DMS53 (cell line): ENCODE measurements at places on chromosomes 12 and 14.
A peak's percentile ranks its signal among the peaks of the same experiment; 100 is the strongest.

DNA sequence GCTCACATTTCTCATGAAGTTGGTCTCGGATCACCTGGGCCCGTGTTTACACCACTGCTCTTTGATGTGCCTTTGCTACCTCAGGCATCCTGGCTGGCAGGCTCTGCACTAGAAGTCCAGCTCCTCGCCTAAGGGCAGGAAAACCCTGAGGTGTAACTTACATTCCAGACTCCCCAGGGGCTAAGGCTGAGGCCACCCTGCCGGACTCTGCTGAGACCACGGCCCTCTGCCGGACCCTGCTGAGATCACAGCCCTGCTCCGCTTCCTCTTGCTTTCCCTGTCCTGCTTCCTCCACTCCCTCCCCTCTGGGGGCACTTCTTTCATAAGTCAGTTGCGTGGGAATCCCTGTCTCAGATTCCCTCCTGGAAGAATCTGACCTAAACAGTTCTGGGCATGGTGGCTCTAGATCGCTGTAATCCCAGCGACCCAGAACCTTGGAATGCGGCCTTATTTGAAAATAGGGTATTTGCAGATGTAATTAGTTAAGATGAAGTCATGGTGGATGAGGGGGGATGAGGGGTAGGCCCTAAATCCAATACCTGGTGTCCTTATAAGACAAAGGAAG is 17.2 kb downstream of the RILPL1 start:
- no peak for DNase-seq

DNA sequence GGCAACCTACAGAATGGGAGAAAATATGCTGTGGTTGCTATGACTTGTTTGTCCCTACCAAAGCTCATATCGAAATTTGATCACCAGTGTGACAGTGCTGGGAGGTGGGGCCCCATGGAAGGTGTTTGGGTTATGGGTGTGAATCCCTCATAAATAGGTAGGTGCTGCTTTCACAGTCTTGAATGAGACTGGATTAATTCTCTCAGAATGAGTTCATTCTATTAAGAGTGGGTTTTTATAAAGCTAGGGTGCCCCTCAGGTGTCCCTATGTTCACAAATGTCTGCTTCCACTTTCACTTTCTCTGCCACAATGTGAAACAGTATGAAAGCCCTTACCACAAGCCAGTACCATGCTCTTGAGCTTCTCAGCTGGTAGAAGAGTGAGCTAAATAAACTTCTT is 133.5 kb downstream of the CPNE8 start:
- DNase-seq, result peak; percentile 17

- no peak for DNase-seq
These were observed 15.9 kb downstream of the GLIPR1L1 start for GRCh38 chr12:75350413-75350812.

- no peak for DNase-seq
These were observed 194.1 kb downstream of the ANO6 start for GRCh38 chr12:45409966-45410365.

DNA sequence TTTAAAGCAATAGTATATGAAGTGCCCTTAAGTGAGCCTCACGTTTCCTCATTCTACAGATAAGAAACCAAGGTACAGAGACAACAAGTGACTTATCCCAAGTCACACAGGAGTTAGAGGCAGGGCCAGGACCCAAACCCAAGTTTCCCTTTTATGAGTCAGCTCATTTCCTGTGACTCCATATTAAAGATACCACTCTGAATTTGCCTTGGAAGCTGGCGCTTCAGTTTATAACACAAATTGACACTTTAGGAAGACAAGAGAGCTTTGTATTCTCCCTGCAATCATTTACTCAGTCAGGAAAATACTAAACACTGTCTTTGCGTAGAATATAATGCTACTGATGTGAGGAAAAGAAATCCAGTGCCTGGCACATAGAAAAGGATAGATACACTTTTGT is 43.2 kb downstream of the MYBPC1 start:
- DNase-seq, result no peak

DNA sequence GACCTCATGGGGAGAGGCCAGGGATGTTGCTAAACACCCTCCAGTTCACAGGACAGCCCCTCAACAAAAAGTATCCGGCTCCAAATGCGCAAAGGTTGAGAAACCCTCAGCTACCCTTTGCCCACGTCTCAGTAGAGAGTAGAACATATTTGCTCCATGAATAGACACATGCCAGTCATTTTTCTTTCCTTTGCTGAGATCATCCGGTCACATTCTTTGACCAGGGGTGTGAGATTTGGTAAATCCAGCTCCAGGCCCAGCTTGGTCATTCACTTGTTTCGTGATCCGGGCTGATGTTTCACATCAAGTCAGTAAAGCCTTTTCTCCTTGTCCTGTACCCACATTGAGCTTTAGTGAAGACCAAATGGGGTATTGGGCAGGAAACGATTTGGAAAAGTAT is 83.6 kb upstream of the LHX5 start:
- no peak for DNase-seq

DNA sequence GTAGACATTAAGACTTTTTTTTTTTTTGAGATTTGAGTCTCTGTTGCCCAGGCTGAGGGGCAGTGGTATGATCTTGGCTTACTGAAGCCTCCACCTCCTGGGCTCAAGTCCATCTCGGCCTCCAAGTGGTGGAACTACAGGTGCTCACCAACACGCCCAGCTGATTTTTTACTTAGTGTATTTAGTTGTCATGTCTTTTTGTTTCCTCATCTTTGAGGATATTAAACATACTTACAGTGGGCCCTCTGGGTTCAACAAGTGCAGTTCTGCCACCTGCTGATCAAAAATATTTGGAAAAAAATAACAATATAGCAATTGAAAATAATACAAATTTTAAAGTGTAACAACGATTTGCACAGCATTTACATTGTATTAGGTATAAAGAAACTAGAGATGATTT is 4.4 kb upstream of the B4GALNT1 start:
- peak; percentile 38 for DNase-seq

GRCh38 chr12:32705783-32706182 is 26.7 kb downstream of the DNM1L start:
- no peak for DNase-seq

GRCh38 chr12:13404111-13404628 is 207.6 kb downstream of the EMP1 start:
- peak; percentile 50 for DNase-seq

GRCh38 chr14:75875958-75876357 is 105.8 kb downstream of the TGFB3 start:
- no peak for DNase-seq

DNA sequence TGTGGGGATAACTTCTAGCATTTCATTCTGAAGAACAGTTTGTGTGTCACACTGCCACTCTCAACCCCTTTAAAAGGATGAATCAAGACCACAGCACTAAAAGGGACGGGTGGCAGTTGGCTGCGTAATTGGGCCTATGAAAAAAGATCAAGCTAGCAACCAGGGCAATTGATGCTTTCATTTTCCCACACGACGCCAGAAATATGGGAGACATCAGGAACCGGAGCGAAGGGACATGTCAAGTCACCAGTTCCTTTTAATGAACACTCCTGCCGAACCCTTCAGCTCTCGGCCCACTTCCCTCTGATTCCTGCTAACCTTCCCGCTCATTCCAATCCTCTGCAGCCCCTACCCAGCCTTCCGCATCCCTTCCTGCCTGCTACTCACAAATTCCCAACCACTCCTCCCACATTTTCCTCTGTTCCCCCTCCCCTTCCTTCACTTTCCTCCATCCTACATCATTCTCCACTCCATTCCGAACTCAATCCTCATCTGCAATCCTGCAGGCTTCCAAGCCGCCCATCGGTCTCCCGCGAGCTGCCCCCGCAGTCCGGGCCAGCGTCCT is 753 bp downstream of the CSRNP2 start:
- peak; percentile 58 for DNase-seq

- peak; percentile 95 for DNase-seq
These were observed 3.9 kb upstream of the FGF23 start for GRCh38 chr12:4383304-4383865.

- DNase-seq, result no peak
These were observed 240.3 kb downstream of the DUSP6 start for GRCh38 chr12:89111964-89112363.

GRCh38 chr12:109739747-109740693 is 26.4 kb downstream of the FAM222A start:
- no peak for DNase-seq

- no peak for DNase-seq
These were observed 531.2 kb downstream of the DIO2 start for GRCh38 chr14:79680087-79680486.

DNA sequence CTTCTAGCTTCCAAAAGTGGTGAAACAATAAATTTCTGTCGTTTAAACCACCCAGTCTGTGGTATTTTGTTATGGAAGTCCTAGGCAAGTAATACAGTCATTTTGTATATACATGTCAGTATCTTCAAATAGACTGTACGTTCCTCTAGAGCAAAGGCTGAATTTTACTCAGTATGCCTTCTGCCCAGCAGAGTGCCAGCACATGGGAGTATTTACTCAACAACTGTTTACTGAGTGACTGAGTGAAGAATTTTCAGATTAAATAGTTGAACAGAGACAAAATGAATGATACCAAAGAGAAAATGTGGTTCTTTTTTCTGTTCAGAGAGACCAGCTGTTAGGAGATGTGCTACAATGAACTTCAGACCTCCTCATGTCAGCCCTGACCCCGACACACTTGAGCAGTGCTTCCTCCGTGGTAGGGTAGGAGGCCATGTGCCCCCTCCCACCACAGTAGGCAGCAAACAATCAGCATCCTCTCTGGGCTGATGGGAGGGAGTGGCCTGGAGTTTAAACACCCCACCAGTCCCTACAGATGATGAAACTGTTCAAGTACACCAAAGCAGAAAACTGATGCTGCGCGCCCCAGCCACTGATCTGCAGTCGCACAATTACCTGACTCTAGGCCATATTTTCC is 21.7 kb downstream of the BMP4 start:
- DNase-seq, result no peak

GRCh38 chr12:4273652-4274395 is at the start of gene CCND2:
TSS of gene CCND2 (plus strand) at chr12:4273762. CDS start at chr12:4274041, 279 bp downstream.
- DNase-seq, result peak; percentile 100

DNA sequence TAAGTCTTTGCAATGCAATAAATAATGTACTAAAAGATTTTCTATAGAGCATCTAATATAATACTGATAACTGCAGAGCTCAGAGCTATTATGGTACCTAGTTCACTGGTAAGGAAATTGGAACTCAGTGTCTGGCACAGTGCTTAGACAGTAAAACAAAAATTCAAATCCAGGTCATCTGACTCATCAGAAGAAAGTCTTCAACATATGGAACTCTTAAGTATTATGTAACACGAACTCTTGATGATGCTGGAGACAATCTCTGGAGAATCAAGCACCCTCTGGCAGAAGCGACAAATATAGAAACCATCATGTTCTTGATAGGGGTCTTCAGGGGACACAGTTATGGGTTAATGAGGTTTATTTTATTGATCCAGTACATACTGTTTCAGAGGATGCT is 37.3 kb upstream of the TRHDE start:
- no peak for DNase-seq

DNA sequence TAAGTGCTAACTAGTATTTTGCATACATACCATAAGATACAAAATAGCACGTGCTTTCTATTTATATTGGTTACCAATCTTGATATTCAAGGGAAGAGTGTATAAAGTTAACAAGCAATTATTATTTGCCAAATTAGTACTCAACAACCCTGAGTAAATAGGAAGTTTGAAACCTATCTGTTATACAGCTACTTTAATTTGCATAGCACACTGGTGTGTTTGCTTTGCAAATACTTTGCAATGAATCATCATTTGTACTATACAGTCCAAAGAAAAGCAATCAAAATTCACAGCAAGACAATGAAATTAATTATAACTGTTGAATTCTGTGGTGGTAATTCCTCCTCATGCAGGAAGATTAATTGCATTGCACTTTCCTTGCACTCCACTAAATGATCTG is 469.1 kb downstream of the PRKD1 start:
- DNase-seq, result peak; percentile 44

- DNase-seq, result no peak
These were observed 80.6 kb downstream of the PRICKLE1 start for GRCh38 chr12:42508913-42509460.

DNA sequence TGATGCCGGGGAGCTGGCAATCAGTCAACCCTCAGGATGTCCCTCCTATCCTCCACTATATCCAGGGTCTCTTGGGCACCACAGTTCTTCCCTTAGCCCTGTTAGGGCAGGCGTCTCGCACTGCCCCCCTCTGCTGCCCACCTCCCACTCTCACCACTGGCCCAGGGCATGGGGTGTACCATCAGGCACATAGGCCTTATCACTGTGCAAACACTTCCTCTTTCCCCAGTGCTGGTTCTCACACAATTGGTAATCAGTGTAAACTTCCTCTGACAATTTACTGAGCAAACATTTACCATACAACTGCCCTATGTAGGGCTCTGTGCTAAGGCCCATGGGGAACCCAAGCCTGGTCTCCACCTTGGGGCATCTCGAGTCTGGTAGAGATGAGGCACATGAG is 20.1 kb upstream of the TMED10 start:
- peak; percentile 86 for DNase-seq

GRCh38 chr12:130714591-130715149 is 1.4 kb downstream of the RIMBP2 start:
- DNase-seq, result peak; percentile 63

GRCh38 chr12:94638521-94638920 is 11.8 kb downstream of the TMCC3 start:
- DNase-seq, result no peak

- DNase-seq, result peak; percentile 85
These were observed 31.0 kb upstream of the NPFF start for GRCh38 chr12:53538209-53538689.

DNA sequence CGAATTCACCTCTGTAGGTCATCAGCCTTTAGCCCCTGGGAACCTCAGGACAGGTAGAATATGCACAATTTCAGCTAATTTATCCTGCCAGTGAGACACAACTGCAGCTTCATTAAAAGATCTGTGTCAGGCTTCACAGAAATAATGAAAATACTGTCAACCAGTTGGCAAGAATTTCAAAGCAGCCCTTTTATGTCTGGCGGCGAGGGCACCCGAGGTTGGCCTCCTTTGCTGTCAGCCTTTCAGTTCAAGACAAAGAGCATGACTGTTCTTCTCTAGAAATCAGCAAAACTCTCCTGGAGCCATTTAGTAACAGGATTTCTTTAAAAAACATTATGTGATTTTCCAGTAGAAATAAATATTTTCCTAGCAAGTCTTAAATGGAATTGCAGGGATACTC is 75.9 kb downstream of the BBS10 start:
- no peak for DNase-seq

DNA sequence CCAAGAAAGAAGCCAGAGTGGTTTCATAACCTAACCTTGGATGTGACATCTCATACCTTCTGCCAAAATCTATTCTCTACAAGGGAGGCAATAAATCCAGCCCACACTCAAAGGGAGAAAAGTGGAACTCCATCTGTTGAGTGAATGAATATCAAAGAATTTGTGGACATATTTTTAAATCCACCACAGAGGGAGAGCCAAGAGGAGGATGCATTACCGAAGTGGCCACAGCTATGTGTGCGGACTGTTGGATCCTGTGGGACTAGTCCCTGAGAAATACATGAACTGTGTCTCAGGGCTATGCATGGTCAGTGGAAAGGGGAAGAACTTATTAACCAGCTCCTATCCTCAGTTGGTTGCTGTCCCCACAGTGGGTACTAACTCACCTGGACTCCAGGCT is 273.9 kb downstream of the NUAK1 start:
- DNase-seq, result no peak

GRCh38 chr12:47808574-47809365 is 10.9 kb downstream of the HDAC7 start:
- DNase-seq, result peak; percentile 76
